Mesangial cell (primary cell): ENCODE measurements at places on chromosomes 1 and 21. TPM values are rescaled to one million over a fixed set of nuclear protein-coding genes. Genes with fewer than 3 reads are reported as not detected.

Gene CDC7
- 2.9 and 9.9 TPM in 2 replicates for total RNA-seq

Gene CSDE1
- total RNA-seq, result 320 and 424 TPM in 2 replicates

Gene CRP
- total RNA-seq, result not detected in 2 replicates

Gene ZNF683
- total RNA-seq, result not detected in 2 replicates

Gene KCND3
- total RNA-seq, result not detected in 2 replicates

Gene THEM5
- total RNA-seq, result not detected in 2 replicates

Gene DIO1
- not detected in 2 replicates for total RNA-seq
